Activated CD4-positive, alpha-beta T cell treated with anti-CD3 and anti-CD28 coated beads, Interleukin-2, amount 50 U/mL, for 48 hours (primary cell): ENCODE measurements at places on chromosomes 16 and 17.

GRCh38 chr17:51087072-51087757, 33.5 kb downstream of the SPAG9 start:
- DNase-seq, result no peak

DNA sequence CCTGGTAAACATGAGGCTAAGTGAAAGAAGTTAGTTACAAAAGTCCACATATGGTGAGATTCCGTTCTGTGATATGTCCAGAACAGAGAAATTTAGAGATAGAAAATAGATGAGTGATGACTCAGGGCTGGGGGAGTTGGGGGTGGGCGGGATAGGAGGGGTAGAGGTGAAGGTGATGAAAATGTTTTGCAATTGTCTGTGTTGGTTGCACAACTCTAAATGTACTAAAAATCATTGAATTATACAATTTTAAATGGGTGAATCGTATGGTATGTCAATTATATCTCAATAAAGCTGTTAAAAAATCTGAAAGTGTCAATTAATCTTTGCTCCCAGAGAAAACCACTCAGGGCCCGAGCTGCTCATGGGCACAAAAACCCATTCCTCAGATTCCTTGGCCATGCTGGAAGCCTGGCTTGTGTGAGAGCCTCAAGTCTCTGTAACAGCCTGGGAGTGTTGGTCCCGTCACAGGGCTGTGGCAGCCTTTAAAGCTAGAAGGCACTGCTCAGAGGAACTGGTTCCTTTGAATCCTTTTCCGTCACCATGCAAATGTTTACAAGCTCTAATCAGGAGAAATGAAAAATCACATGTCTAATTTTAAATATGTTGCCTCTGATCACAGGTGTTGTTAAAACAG, 225.3 kb downstream of the WWOX start:
- no peak for DNase-seq

DNA sequence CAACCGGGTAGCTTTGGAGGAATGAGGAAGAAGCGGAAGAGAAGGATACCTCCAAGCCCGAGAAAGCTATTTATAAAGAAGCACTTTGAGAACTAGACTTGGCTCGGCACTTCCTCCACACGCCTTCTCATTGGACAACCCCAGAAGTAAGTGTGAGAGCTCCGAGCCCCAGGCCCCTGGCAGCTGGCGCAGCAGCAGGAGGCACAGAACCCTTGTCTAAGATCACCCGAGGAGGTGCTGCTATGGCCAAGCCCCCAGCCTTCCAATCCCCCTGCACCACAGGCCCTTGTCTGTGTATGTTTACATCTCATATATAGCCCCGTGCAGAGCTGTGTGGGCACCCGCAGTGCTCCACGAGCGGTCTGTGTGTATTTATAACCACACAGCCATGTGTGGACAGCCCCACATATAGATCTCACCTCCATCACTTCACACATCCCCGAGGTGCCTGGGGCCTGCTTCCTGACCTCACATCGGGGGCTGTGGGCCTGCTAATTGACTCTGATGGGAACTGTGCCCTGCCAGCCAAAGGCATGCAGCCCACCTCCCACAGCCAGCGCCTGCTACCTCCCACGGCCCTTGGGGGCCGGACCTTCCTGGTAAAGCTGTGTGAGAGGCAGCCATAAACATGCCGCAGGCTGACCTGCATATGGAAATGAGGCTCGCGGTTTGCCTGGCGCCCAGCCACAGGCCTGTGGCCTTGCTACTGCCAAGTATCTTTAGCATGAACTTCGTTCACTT, 96.1 kb downstream of the C17orf67 start:
- DNase-seq, result no peak

DNA sequence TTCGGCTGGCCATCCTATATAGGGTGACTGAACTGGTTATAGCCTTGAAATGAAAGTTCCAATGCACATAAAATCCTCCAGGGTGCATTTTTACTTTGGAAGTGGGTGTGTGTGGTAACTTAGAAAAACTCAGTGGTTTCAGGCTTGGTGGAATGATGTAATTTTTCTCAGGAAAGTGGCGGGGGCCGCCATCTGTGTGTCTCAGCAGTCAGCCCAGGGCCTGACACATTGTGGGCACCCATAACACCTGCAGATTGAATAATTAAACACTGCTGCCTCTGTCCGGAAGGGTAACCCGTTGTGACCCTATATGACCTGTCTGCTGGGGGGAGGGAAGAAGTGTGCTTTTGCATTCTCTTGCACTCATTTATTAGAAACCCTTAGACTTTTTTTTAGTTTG, 2.2 kb upstream of the PDP2 start:
- peak; percentile 77 for DNase-seq

DNA sequence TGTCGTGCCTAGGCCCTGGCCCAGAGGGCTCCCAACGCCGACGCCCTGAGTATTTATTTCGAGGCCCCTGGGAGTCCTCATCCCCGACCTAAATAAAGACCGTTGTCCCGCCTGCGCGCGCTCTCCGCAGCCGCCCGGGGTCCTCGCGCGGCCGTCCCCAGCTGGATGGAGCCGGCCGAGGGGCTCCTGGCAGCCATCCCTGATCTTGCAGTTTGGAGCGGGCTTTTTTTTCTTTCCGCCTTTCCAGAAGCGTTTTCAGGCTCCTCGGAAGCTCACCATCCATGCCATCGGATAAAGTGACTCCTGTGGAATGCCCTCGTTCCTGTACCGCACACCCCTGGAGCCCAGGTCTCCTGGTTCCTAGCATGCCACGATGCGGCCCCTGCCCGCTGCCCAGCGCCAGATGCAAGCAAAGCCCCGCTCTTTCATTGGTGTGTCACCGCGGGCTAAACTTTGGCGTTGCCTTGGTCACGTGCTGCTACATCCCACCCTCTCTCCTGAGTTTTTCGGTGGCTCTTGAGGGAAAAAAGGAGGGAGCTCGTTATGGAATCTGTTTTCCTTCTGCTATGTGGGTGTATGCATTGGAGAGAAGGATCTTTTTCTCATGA, 716 bp downstream of the TMEM94 start:
- peak; percentile 20 for DNase-seq

- DNase-seq, result no peak
Measured at GRCh38 chr17:35479271-35479670, 30.7 kb upstream of the SLFN13 start.

DNA sequence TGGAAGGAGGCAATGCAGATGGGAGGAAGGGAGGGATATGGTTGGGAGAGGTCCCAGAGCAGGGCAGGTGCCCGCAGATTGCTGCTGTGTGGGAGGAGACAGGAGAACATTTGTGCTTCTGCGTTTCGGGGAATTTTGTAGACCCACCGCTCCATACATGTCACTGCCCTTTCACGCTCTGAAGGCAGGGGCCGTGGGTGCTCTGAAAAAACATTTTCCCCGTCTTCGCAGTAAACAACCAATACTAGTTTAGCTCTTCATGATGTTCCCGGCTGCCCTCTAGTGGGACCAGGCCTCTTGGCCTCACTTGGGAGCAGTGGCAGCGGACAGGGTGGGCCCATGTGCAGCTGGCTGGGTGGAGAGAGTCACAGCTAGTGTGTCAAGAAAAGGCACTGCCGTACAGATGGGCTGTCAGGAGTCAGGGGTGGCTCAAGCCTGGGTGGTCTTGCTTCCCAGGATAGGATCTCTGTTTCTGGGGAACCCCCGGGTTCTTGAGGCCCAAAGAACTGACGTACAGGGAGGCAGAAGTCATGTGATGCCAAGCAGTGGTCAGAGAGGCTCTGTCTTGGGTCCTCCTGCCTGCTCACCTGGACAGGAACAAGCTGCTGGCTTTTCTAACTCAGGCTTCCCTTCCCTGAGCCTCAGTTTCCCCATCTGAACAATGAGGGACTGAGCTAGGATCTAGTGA, 46.5 kb upstream of the CPNE2 start:
- no peak for DNase-seq

GRCh38 chr16:10609402-10609774, 29.0 kb upstream of the EMP2 start:
- DNase-seq, result no peak

- DNase-seq, result no peak
Measured at GRCh38 chr16:4101421-4102219, 14.6 kb downstream of the ADCY9 start.

DNA sequence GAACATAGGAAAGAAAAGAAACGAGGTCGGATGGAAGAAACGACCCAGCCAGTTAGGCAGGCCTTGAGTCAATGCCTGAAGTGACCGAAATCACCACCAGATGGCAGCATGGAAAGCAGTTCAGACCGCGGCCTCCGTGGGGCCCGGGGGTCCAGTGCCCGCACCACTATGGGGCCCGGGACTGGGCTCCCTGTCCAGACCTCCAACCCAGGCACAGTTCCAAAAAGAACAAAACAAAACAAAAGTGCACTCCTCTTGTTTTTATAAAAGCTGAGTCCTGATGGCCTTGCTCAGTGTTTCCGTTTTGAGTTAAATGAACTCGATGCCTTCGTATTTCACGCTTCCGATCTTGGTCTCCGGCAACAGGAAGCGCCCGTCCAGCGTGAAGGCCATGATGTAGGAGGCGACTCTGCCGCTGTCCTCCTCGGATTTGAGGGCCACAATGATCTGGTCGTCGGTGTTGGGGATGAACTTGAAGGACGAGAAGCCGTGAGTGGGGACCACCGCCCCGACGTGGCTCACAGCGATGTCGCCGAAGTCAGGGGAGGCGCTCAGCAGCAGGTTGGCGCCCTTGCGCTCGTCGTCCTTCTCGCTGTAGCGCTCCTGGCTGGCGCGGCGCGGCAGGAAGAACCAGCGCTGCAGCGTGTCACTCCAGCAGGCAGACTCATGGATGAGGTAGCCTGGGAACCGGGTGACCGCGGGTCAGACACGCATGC, 13.7 kb upstream of the LGALS3BP start:
- DNase-seq, result peak; percentile 70

- DNase-seq, result no peak
Measured at GRCh38 chr17:64635647-64636305, 26.3 kb downstream of the SMURF2 start.

DNA sequence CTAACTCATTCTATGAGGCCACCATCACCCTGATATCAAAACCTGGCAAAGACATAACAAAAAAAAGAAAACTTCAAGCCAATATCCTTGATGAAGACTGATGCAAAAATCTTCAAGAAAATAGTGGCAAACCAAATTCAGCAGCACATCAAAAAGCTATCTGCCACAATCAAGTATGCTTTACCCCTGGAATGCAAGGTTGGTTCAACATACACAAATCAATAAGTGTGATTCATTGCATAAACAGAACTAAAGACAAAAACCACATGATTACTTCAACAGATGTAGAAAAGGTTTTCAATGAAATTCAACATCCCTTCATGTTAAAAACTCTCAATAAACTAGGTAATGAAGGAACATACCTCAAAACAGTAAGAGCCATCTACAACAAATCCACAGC, 48.4 kb downstream of the CMC2 start:
- DNase-seq, result no peak

GRCh38 chr16:51453251-51453650, 302.2 kb upstream of the SALL1 start:
- DNase-seq, result no peak

- DNase-seq, result no peak
Measured at GRCh38 chr17:60094754-60095153, 16.0 kb upstream of the HEATR6 start.

DNA sequence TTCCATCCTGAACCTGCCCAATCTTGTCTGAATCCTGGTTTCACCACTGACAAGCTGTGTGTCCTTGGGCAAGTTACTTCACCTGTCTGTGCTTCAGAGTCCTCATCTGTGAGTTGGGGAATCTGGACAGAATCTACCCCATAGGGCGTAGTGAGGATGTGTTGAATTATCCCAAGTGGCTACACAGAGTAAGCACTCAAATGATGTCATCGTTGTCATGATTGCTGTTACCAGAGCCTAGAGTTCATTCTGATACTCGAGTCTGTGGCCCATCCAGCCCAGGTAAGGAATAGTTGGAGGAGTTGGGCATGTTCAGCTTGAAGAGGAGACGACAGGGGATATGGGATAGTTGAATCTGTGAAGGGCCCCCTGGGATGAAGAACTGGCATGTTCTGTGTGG, 45.9 kb downstream of the MAPT start:
- no peak for DNase-seq

GRCh38 chr16:26787924-26788323, 278.8 kb upstream of the C16orf82 start:
- DNase-seq, result no peak

GRCh38 chr16:55842369-55843104, 9.6 kb upstream of the CES1 start:
- peak; percentile 3 for DNase-seq

GRCh38 chr17:29589524-29590410, at the start of gene GIT1:
Gene GIT1, minus strand, starts transcription at chr17:29589648. Its CDS starts 270 bp downstream, at chr17:29589378.
- DNase-seq, result peak; percentile 77

GRCh38 chr16:399340-400019, 2.2 kb upstream of the DECR2 start:
- no peak for DNase-seq

GRCh38 chr17:59378675-59379074, 47.2 kb downstream of the YPEL2 start:
- no peak for DNase-seq

DNA sequence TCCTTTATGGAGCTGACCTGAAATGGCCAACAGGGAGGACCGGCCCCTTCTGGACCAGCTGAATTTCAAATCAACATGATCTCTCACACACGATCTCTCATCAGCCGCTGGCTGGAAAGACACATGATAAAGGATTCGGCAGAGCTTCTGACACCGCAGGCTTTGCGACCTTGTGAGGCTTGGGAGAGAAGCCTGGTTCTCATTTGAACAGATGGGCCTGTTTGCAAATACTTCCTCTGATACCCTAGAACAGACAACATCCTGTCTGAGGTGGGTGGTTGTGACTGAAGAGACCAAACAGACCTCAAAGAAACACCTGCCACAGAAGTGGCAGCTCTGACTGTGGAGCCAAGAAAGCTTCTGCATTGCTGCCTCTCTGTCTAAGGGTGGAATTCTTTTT, 77.9 kb upstream of the SDK2 start:
- DNase-seq, result no peak

- DNase-seq, result no peak
Measured at GRCh38 chr17:17412326-17412725, 64.5 kb upstream of the MED9 start.

- DNase-seq, result no peak
Measured at GRCh38 chr16:52584354-52585320, 37.7 kb upstream of the TOX3 start.

- no peak for DNase-seq
Measured at GRCh38 chr17:40517981-40518380, 16.6 kb upstream of the TNS4 start.

DNA sequence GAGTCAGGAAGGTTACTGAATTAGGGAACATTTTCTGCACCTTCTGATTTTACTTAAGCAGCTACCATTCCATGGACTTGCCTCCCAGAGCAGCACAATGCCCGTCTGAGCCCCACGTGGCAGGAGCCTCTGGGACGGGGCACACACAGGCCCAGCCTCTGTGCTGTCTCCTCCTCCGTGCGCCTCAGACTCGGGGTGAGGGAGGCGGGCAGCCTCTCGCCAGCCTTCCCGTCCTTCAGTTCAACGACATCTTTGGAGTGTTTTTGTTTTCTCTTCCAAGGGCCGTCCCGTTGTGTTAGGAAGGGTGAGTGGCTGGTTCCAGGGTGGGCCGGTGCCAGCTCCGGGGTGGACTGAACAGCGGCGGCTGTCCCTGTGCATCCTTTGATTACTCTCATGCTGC, 31.8 kb downstream of the NDEL1 start:
- no peak for DNase-seq
